ENCODE measurements at places on chromosomes 1 and 21.
A peak's percentile ranks its signal among the peaks of the same experiment; 100 is the strongest.

- DNase-seq, result no peak
Observed at GRCh38 chr1:201153474-201154388, 543 bp downstream of the TMEM9 start.

- no peak for DNase-seq
Observed at GRCh38 chr1:182561456-182561855, 27.6 kb downstream of the RNASEL start.

GRCh38 chr1:21673277-21673780, 4.2 kb upstream of the RAP1GAP start:
- DNase-seq, result peak; percentile 49

DNA sequence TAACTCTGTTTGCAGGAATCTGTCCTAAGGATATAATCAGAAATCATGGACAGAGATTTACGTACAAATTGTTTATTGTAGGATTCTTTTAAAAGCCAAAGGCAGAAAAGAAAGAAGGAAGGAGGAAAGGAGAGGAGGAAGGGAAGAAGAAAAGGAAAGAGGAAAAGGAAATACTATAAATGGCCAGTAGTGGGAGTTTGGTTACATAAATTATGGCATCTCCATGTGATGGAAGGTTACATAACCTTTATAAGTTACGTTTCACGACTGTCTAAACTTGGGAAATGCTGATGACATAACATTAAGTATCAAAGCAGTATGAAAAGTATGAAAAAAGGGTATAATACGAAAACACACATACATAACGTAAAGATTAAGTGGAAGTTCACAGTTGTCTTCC, 39.0 kb downstream of the SMYD2 start:
- no peak for DNase-seq

DNA sequence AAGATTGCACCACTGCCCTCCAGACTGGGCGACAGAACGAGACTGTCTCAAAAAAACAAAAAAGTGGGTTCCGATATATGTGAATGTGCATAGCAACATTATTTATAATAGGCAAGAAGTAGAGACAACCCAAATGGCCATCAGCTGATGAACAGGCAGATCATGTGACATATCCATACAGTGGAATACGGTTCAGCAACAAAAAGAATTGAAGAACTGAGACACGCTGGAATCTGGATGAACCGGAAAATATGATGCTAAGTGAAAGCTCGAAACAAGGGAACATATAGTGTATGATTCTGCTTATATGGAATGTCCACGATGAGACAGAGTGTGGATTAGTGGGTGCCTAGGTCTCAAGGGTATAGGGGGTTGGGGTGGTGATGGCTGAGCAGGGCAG, 28.5 kb upstream of the MORC3 start:
- no peak for DNase-seq
